NCI-H345 (cell line): ENCODE measurements at places on chromosomes 16 and 17.

DNA sequence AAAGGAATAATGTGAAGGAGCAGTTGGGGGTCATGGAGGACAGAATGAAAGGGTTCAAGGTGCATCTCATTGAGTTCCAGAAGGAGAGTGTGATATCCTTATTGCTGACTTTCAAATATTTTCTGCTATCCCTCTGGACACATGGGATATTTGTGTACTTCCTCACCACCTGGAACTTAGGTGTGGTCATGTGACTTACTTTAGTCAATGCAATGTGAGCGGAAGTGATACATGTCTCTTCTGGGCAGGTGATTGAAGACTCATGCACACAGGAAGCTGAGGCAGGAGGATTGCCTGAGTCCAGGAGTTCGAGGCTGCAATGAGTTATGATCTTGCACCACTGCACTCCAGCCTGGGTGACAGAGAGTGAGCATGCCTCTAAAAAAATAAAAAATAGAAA, 36.7 kb upstream of the TANC2 start:
- DNase-seq = no peak

GRCh38 chr17:42097691-42098631, at the start of gene ZNF385C:
TSS of gene ZNF385C (minus strand) at chr17:42098473. CDS start at chr17:42063056, 35,417 bp downstream.
- DNase-seq = peak; percentile 23

DNA sequence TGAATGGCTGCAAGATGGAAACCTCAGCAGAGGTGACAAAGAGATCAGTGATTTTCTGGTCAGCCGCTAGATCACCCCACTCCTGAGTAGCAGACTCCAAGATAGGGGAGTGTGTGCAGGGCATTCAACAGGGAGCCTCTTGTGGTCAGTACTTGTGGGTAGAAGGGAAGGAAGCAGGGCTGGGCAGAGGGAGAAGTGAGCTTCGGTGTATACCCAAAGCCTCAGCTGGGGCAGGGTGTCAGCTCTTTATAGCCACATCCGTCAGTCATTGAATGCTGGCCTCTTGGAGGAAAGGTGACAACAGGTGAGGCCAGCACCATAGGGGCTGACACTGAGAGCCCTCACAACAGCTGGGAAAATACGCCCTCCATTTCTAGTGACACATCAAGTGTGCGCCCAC, 2.2 kb upstream of the SLC12A3 start:
- DNase-seq = no peak

- DNase-seq = no peak
Observed at GRCh38 chr17:4584917-4585637, 748 bp downstream of the SMTNL2 start.

- no peak for DNase-seq
Observed at GRCh38 chr17:41638194-41638593, 13.8 kb upstream of the KRT17 start.

DNA sequence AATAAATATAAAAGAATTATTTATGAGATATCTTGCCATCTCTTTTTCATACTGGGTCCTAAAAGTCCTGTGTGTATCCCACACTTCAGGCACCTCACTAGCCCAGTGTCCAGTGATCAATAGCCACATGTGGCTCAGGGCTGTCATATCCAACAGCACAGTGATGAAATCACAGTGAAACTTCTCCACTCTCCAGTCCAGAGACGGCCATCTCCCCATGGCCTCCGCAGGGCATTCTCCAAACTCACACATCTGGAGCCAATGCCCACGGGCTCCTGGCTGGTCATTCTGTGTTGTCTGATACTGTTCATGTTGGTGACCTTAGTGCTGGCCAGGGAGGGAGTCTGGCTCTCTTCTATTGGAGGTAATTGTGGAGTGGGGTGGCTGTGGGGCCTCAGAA, 125.2 kb upstream of the SDK2 start:
- no peak for DNase-seq

GRCh38 chr17:45123930-45124796, 8.2 kb downstream of the PLCD3 start:
- no peak for DNase-seq

DNA sequence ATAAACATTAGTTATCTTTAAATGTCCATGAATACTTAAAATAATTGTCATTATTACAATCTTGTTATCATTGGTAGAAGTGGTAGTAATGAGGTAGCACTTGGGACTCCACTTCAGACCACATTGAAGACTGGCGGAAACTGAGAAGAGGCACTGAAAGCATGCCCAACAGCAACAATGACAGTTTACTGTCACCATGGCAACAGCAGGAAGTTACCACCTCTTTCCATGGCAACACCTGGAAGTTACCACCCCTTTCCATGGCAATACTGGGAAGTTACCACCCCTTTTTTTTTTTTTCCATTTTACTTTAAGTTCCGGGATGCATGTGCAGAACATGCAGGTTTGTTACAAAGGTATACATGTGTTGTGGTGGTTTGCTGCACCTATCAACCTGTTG, 494.9 kb upstream of the RBFOX1 start:
- DNase-seq = no peak

GRCh38 chr17:38943607-38944006, 18.2 kb downstream of the LASP1NB start:
- no peak for DNase-seq

DNA sequence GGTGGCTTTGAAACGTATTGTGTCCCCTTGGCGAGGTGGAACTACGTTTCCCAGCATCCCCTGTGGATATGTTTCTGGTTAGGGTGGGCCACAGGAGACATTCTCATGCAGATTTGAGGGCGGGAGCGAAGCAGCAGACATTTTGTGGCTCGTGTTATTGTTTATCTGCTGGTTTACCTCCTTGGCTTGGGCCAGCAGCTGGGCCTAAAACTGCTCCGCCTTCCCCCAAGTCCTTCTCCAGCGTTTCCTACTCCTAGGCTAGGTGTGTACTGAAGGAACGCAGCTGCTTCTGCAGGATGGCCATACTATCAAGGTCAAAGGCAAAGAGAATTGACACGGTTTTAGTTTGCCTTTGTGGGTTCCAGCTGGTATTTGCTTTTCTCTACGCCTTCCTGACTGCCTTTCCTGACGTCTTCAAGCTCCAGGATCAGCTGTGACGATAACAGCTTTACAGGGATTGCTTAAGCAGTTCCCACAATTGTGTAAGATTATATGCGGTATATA, 17.2 kb upstream of the WSB1 start:
- no peak for DNase-seq

GRCh38 chr17:75542229-75542628, 16.7 kb downstream of the LLGL2 start:
- DNase-seq = no peak

DNA sequence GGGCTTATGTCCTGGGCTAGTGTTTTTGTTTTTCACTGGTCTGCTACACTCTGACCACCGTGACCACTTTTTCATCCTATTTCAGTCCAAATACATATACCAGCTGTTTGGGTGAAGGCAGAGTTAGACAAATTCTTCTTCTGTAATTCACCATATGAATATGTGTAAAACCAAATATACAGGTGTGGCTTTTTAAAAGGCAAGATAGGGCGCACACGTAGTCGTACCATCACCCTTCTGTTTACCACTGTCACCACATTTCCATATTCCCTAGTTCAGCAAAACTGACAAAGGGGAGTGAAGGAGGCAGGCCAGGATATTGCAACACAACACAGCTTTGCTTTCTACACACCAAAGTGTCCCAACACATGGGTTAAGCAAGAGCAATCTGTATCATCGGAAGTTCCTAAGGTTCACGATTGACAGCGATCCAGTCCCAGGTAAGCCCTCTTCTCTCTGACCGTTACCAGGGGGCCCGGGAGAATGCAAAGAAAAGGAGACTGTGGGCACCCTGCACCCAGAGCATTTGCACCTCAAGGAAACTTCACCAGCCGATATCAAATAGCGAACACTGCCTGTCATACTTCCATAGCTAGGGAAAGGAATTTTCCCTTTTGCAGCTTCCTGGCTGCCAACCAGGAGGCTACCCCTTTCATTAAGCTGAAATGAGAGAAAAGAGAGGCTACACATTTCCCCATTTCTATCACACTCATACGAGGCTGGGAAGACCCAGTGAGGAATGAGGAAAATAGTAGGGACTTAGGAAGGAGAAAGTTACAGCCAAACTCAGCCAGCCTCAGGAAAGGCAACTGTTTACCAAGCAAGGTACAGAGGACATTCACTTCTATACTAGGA, 23.1 kb downstream of the CREBBP start:
- no peak for DNase-seq

GRCh38 chr17:66002063-66002585, 189.8 kb downstream of the CEP112 start:
- DNase-seq = no peak

- DNase-seq = no peak
Observed at GRCh38 chr16:55662644-55663031, 6.8 kb downstream of the SLC6A2 start.

GRCh38 chr16:35794896-35795295, 2335.5 kb downstream of the TP53TG3F start:
- DNase-seq = no peak

- DNase-seq = no peak
Observed at GRCh38 chr17:14922411-14922810, 342.7 kb downstream of the PMP22 start.

DNA sequence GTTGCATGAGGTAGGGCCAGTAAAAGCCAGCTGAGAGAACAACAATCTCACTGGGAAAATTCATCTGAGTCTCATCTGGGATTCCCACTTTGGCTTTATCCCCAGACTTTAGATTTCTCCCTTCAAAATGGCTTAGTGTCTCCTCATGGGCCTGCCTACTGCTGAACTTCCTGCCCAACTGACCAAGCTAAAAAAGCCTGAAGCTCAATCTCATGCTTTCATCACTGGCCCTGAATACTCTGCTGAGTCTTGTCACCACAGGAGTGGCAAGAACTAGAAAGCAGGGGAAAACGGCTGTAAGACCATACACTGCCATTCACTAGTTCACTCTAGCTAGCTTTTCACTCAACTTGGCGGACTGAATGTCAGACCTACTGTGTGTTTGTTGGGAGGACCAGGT, 96.4 kb upstream of the NOG start:
- no peak for DNase-seq

GRCh38 chr16:57412584-57412983, 8.0 kb downstream of the CCL17 start:
- DNase-seq = no peak

GRCh38 chr16:84294531-84295142, at the start of gene WFDC1:
TSS of gene WFDC1 (plus strand) at chr16:84294878. CDS start at chr16:84294972, 94 bp downstream.
- no peak for DNase-seq

DNA sequence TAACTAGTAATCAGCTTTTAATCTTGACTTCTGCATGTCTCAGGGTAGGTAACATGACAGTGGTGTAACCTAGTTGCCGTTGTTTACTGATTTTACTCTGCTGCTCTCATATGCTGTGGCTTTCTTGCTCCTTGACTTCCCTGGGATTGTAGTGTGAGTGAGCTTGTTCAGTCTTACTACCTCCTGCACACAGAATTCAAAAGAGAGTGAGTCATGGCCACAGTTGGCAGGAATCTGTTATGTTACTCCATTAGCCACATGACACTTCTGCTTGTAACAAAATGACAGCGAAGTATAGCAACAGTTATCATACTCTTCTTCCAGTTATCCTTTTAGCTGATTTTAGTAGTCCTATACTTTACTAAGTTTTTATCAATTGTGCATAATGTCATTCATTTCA, 18.8 kb downstream of the TNRC6A start:
- no peak for DNase-seq

DNA sequence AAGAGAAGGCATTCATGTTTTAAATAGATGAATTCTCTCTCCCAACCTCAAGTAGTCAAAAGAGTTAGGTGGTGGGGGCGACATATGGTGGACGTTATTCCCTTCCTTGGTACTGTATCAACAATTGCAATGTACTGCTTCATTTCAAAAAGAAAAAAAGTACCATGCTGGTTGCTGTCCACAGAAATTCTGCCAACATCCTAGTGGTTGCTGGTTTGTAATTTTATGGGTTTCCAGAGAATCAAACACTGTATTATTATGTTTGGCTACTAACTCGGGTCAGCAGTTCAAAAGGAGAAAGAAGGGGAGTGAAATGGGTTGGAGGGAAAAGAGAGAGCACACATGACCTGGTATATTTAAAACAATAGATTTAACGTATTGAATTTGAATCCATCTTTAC, 61.1 kb upstream of the KCNJ16 start:
- DNase-seq = no peak

GRCh38 chr17:39318636-39319035, 82.8 kb downstream of the FBXL20 start:
- DNase-seq = no peak

- DNase-seq = no peak
Observed at GRCh38 chr17:4747847-4748246, 8.1 kb upstream of the CXCL16 start.

DNA sequence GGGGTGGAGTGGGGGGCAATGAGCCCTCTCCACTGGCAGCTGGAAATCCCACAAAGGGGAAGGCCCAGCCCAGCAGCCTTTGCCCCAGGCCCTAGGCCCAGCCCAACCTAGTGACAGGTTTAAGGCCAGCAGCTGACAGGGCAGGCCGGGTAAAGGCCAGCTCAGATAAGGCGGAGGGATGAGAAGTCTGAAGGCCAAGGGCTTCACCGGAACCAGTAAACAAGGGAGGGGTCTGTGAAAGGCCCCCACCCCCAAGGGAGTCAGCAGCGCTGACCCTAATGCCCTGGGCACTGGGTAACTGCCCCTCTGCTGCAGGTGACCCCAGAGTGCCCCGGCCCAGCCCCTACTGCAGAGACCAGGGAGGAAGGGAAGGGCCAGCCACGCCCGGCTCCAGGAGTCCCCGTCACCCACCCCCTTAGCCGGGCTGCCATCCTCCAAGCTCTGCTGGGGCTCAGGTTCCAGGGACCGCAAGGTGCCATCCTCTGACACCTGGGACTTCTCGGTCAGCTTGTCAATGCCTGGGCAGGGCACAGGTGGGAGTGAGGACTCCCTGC, 17.5 kb downstream of the OTOP3 start:
- DNase-seq = no peak

GRCh38 chr17:80861892-80862291, 129.7 kb upstream of the CHMP6 start:
- DNase-seq = peak; percentile 96

DNA sequence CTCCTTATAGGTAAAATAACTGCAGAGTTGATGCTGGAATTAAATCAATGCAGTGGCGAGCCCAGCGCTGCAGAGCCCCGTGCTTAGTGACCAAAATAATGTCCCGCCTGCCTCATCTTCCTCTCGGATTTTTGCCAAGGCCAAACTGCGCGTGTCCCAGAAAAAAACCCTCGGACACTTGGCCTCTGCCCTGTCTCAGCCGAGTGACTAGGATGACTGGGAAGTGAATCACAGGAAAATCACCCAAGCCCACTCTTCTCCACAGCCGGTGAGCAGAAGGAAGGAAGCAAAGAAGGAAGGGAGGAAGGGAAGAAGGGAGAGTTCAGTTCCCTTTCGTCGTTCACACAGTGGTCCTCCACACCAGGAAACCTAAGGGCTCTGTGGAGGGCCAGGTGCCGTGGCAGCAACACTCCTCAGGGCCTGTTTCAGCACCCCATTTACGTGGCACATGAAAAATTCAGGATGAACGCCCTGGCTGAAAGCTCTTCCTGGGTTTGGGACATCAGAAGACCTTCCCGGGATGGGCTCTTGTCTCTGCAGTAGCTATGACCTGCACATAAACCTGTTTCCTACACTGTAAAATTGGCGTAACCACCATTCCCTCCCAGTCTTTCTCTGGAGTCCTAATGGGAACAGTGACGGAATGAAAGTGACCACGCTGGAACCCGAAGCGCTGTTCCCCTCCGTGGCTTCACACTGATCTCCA, 25.4 kb upstream of the HOXB13 start:
- no peak for DNase-seq
